ENCODE measurements at places on chromosomes 5 and 9.

DNA sequence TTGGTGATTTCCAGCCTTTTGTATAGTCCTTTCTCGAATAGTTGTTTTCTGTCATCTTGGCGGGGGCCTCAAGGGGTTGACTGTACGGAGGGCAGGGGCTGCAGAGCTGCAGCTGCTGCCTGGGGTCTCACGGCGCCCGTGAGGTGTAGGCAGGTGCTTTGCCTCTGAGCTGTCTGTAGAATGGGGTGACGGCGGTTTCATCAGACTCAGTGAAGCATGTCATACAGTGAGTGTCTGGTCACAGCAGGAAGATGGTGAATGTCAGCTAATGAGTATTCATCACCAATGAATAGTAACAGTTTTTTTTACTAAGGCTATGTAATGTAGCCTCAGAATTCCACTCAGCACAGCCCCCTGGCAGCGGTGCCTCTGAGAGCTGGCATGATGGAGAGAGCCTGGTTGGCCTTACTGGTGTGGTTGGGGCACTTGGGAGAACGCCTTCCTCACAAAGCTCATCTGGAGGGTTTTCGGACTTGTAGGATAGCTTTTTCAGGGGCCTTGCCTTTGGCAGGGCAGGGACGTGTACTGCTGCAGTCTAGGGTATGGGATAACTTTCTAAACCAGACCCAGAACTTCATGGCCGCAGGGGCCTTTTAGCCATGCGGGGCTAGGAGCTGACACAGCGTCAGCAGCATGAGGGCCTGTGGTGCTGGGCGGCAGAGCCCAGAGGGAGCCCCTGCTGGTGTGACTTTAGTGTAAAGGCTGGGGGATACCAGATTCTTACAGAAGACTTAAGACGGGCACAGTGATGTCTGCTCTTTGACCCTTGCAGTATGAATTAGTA, 15.0 kb downstream of the TENT4A start:
- no peak for DNase-seq

GRCh38 chr5:81313278-81313677, 11.9 kb downstream of the ZCCHC9 start:
- DNase-seq, result no peak

GRCh38 chr9:32486839-32487562, 39.0 kb downstream of the RIGI start:
- DNase-seq, result no peak

DNA sequence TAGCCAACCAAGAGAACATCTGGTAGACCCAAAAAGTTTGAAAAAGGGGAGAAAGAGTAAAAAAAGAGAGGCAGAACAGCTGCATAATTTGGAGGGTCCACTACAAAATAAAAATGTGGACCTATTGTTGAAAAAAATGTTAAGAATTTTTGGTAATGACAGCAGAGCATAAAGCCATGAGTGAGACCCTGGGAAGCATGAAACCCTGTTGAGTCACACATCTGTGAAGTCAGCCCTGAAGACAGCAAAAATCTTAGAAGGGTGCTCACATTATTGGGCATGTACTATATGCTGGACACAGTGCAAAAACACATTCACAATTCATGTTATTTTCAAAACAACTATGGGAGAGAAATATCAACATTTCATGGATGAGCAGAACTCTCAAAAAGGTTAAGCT, 56.4 kb upstream of the LIFR start:
- no peak for DNase-seq

- no peak for DNase-seq
Measured at GRCh38 chr5:36158144-36158543, 6.2 kb downstream of the SKP2 start.

DNA sequence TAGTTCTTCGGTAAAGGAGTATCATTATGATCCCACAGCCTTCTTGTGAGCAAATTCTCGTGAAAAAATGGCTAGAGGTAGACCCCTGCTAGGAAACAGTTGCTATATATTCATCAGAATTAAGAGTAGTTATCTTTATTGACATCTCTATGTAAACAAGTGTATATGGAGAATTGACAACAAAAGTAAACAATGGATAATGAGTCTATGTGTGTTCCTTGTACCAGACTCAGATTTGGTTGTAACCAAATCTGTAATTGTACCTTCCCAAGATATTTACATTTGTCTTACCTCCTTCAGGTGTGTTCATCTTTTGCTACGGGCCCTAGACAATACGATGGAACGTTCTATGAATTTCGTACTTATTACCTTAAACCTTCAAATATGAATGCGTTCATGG, 2.1 kb downstream of the NIPSNAP3B start:
- no peak for DNase-seq

GRCh38 chr5:57804505-57804904, 321.9 kb upstream of the ACTBL2 start:
- DNase-seq, result no peak

GRCh38 chr5:5531371-5531770, 108.9 kb downstream of the ICE1 start:
- DNase-seq, result no peak

GRCh38 chr5:163321511-163321910, 115.9 kb upstream of the CCNG1 start:
- no peak for DNase-seq

DNA sequence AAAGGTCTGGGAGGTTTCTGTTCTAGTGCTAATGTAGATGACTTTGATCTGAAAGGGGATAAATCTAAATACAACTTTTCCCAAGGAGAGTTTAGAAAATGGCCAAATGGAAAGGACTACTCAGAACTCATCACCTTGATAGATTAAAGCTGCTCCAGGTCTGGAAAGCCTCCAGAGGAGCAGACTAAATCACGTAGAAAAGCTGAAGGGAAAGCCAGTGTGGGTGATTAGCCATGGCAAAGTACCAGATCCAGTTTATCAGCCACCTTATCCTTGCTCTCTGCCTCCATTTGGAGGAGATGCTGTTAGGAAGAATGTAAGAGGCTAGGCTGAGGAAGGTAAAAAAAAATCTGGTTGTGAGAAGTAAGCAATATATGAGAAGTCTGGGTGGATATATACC, 120.7 kb upstream of the RAI14 start:
- DNase-seq, result no peak

DNA sequence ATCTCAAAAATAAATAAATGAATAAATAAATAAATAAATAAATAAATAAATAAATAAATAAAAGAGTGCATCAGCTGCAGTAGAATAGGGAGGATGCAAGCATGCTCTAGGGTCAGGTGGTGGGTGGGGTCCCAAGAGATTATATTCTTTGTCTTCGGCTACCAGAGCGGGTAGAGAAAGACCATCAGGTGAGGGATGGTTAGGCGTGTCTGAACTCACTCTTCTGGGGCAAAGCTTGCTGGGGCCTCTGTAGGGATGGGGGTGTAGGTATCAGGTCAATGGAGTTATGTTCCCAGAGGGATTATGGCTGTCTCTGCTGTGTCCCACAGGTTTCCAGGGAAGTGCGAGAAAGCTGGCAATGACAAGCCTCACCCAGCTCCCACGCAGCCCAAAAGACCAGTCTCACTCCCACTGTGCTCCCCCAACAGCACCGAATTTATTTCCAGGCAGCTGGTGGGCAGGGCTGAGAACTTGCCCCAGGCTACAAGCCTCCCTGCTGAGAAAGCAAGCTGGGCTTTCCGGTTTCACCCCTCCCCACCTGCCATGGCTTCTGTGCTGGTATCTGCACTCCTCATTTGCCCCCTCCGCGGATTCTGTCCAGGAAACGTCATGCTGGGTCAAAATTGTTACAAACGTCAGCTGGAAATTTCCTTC, 180.8 kb downstream of the LURAP1L start:
- DNase-seq, result no peak

GRCh38 chr5:135833961-135834638, 363 bp upstream of the SLC25A48 start:
- DNase-seq, result no peak

- no peak for DNase-seq
Measured at GRCh38 chr5:131245312-131245711, 18.5 kb upstream of the CDC42SE2 start.

GRCh38 chr5:146091881-146092280, 13.5 kb downstream of the PLAC8L1 start:
- no peak for DNase-seq

DNA sequence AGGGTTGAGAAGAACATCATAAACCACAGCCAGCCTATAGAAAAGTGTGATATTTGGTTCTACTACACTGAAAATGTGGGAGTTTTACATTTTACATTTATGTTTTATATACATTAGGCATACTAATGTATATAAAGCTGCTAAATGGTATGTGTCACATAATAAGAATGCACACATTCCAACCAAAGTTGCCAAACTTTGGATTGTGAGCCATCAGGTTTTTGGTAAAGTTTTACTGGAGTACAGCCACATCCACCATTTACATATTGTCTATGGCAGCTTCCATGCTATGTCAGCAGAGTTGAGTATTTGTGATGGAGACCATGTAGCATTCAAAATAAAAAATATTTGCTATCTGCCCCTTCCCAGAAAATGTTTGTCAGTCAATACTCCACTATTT, 23.1 kb upstream of the TARS1 start:
- no peak for DNase-seq

DNA sequence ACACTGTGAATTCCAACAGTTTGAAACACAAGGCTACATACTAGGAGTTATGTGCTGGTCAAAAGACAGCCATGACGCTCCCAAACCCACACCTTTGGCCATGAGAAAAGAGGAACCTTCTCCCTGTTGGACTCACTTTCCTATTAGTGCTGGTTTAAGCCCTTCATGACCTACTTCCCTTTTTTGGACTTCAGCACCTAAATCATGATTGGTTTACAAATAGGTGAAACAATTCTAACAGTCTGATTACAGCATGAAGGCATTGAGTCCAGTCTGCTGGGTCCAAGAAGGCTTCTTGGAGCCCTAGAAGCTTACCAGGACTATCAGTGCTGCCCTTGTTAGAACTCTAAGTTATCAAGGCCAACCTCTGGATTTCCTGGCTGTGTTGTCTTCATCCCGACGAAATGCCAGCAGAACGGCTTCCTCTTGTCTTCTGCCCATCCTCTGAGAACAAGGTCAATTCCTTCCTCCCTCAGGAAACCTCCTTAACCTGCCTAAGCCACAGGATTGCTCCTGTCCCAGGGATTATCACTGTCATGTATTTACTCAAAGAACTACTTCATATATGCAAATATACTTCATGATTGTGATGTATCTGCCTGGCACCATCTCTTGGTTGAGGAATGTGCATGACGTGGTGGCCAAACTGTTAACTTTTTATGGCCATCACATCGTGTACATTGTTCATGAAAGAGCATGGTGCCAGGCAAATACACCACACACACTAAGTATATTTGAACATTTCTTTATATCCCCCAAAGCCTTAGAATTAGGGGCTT, 83.6 kb downstream of the ANKH start:
- no peak for DNase-seq

- DNase-seq, result no peak
Measured at GRCh38 chr5:171355302-171355724, 32.3 kb upstream of the NPM1 start.

DNA sequence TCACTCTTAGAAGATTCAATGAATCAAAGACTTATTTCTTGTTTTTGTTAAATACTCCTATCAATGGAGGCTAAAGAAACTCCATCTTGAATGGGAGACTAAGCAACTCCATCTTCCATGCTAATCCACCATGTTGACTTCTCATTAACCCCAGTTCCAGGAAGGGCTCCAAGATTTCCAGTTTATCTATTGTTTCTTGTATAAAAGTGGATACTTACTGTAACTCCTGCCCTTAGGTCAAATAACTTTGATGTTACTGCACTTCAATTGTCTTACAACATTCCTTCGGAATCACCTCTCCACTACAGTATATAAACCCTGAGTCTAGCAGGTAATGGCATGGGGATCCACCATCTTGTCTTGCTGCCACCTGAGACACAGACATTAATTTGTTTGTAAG, 63.0 kb downstream of the PUM3 start:
- DNase-seq, result no peak

DNA sequence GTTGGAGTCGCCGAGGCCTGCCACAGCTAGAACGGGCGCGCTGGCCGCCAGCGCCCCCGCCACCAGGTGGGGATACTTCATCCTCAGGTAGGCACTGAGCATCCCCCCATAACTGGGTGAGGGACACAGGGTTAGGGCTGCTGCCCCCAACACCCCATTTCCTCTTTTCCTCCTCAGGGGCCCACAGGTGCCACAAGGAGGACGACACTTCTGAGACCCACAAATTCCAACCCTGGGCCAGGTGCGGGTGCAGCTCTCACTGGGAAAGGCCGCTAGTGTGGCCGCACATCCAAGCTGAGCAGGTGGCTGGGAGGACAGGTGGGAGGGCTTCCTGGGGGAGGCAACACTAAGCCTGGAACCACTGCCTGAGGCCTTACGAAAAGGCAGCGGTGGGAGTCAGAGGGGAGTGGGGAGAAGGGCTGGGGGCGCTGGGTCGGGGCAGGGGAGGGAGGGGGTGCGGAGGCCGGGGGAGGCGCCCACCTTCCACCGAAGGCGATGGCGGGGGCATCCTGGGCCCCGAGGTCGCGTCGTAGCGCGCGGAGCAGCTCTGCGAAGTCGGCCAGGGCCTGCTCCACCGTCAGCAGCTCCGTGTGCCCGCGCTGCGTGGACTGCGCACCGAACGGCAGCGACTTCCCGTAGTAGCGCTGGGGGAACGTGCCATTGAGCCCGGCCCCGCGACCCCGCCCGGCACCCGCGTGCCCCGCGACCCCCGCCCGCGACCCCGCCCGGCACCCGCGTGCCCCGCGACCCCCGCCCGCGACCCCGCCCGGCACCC, 961 bp downstream of the DPP7 start:
- DNase-seq, result no peak

- DNase-seq, result peak; percentile 19
Measured at GRCh38 chr9:35847792-35848572, 19.0 kb downstream of the TMEM8B start.

DNA sequence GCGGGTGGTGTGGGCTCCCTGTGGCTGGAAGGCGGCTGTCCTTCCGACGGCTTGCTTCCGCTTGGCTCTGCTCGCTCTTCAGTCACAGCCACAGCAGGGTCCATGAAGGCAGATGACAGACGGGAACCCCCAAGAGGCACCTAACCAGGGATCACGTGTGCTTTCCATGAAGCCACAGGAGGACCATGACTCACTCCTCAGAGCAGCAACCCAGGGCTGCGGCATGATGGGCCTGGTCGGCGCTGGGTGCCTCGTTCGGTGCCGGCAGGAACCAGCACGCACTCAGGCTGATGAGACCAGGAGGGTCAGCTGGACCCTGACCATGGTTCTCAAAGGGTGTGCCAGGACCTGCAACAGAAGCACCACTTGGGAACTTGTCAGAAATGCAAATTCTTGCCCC, 32.8 kb upstream of the MED10 start:
- no peak for DNase-seq

- DNase-seq, result no peak
Measured at GRCh38 chr5:139671096-139671841, 23.1 kb downstream of the CXXC5 start.

DNA sequence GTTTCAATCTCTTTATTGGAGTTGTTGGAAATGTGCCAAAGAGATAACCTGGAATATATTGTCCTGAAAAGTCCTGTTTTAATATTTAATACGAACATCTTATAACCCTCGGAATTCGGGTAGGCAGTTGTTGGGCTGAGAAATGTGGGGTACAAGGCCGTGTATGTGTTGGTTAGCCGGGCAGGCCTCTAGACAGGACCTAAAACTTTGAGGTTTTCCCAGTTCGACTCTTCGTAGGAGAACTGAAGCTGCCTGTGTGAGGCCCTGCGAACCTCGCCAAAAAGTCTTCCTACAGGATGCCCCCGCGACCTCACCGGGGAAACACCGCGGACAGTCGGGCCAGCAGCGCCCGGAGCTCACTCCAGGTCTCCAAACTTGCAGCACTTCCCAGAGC, 583 bp upstream of the TJP2 start:
- DNase-seq, result no peak
